ENCODE measurements at places on chromosomes 11 and 22.

DNA sequence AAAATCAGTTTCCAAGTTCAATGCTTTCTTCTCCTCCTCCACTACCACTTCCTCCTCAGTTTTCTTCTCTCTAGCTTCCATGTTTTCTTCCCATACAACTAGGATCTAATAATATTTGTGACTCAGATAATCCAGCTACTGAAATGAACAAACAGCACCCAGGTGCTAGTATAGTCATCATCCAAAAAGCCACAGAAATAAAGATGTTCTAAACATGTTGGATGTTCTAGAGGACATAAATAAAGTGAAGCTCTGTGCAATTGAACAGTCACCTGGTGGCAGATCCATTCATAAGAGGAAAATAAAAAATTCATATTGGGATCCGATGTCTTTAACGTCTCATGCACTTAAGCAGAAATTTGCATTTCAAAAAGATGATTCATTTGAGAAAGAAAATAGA, 142.8 kb downstream of the ENTHD1 start:
- no peak for DNase-seq

DNA sequence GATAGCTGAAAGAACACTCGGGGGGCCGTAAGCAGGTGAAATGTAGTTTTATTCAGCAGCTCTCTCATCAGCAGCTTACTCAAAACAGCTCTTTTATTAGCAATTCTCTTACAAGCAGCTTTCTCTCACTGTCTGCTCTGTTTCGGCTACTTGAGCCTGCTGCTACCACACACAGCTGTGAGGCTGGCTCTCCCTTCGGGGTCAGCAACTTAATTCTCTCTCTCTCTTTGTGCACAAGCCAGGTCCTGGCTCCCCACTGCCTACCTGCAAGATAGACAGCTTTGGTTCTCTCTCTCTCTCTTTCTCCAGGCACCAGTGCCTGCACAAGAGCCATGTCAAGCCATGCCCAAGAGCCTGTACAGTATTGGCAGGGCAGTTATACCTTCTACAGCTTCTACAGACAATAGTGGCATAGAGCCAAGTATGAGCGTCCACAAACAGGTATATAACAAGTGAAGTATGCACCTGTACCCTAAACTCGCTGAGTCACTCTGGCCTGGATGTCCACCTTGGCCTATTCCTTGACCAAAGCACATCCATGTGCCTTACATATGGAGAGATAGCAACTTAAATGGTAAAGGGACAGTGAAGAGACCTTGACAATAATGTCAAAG, 110.8 kb downstream of the MTNR1B start:
- DNase-seq = no peak

DNA sequence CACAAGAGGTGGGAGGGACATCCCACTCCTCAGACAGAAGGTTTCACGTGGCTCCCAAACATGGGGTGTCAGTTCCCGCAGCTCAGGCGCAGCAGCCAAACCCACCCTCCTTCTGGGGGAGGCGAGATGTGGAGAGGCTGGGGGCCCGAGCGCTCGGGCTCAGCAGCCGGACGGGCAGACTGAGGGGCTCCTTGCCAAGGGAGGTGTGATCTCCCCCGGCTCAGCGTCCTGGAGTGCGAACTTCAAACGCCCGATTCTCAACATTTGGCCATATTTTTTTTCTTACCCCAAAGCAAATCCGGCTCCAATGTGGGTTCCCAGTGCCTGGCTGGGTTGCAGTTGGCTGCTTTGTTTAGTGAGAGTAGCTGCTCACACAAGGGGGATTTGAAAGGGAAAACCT, 477.9 kb downstream of the MN1 start:
- DNase-seq = no peak

DNA sequence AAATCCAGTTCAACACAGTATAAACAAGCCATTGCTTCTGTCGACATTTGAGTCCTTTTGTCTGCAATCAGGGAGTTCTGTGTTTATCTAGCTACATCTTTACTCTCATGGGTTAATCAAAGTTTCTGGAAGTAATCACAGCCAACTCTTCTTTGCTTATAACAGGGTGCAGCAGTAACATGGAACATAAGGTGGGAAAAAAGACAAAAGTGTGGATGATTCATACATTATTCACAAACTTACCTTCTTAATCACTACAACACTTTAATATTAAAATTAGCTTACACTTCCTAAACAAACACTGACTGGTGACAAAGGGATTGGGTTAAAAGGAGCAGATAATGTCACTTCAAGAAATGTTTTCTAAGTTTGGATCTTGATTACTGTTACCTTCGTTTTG, 44.7 kb downstream of the SNX19 start:
- DNase-seq = no peak

DNA sequence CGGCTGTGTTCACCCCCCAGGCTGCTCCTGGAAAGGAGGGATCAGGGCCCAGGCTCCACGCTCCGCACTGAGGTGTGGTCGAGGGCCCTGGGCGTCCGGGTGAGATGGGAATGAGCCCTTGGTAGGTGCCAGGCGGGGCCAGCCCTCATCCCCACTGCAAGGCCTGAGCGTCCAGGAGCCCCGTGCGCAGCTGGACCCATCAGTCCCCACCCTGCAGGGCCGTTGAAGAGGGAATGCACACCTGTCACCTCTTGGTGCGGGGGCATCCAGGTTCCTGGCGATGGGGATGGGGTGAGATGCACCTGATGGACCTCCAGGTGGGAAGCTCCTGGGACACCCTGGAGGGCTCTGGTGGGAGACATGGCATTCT, 72.2 kb downstream of the KCNQ1 start:
- no peak for DNase-seq

DNA sequence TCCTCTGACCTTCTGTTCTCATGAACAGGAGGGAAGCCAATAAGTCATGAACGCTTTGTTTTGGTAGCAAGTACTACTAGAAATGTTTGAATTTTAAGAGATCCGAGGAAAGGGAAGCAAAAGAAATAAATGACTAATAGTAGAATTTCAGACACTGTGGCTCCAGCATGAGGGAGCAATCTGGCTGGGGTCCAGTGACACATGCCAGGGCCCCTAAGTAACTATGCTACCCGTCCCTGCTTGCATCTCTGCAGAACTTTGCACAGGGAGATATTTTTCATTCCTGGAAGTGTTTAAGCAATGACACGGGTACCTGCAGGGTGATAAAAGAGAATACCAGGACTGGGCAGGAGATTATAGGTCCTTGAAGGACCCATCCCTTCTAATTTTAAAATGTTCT, 7.3 kb upstream of the ADAMTS8 start:
- no peak for DNase-seq

DNA sequence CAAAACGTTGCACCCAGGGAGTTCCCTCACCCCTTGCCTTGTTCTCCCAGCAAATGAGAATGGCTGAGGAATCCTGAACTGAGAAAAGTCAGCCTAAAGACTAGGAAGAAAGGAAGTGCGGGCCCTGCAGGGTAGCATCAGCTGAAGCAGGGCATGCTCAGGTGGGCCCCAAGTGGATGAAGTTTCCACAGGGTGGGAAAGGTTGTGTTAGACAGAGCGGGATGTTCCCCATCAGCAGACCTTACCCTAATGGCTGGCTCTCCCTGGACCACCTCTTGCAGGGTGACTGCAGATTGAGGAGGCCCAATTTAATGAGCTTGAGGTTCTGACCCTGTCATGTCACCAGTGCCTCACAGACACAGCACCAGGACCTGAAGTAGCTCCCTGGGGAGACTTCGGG, 81.5 kb upstream of the MYOD1 start:
- no peak for DNase-seq

DNA sequence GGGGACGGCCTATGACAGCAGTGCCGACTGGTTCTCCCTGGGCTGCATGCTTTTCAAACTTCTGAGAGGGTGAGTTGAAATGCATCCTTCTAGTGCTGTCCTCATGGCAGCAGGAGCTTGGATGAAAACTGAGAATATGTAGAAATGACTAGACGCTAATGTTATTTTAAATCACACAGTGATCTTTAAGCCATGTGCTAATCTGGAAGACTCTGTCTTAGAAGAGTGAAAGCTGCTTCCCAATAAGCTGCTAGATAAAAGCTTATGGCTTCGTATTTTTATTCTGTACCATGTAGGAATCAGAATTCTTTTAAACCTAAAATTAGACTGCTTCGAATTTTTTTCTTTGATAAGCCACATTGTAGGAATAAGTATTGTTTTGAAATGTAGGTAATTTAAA, 46.8 kb upstream of the MYO18B start:
- DNase-seq = no peak
